ENCODE measurements at places on chromosomes 5 and 9.

- H3K27ac ChIP-seq: no peak overlapping the region
- H3K4me1 ChIP-seq: no peaks in the 10 kb centered on the region
- H3K36me3 ChIP-seq: no peaks in the 10 kb centered on the region
- no peaks in the 10 kb centered on the region for H3K27me3 ChIP-seq
- no peak overlapping the region for H3K4me3 ChIP-seq
- no peak for DNase-seq
Measured at GRCh38 chr9:83330207-83331196, 207.7 kb downstream of the FRMD3 start.

GRCh38 chr9:123111427-123112014 lies 78.1 kb downstream of the GPR21 start:
- peaks cover 4% of the 10 kb centered on the region for H3K36me3 ChIP-seq
- no peaks in the 10 kb centered on the region for H3K27me3 ChIP-seq
- no peak overlapping the region for H3K4me3 ChIP-seq
- no peaks in the 10 kb centered on the region for H3K4me1 ChIP-seq
- no peak for DNase-seq

DNA sequence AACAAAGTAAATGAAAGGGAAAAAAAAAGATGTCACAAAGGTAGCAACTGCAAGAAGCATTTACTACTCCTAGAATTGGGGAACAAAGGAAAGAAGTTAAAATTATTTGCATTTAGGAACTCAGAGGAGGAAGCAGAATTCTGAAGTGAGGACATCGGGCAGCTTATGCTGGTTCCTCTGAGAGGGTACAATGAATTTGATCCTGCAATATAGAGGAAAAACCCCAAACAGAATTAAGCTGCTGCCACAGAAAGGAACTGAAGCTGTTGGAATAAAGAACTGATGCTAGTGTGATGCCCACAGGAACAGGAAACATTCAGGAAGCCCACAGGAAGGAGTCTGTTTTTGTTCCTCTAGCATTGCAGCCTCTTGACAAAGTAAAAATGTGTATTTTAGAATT lies 22.3 kb upstream of the TBCA start:
- DNase-seq: no peak
- no peaks in the 10 kb centered on the region for H3K36me3 ChIP-seq
- no peak overlapping the region for H3K4me3 ChIP-seq
- H3K27me3 ChIP-seq: peaks cover 44% of the 10 kb centered on the region
- no peak overlapping the region for H3K27ac ChIP-seq

DNA sequence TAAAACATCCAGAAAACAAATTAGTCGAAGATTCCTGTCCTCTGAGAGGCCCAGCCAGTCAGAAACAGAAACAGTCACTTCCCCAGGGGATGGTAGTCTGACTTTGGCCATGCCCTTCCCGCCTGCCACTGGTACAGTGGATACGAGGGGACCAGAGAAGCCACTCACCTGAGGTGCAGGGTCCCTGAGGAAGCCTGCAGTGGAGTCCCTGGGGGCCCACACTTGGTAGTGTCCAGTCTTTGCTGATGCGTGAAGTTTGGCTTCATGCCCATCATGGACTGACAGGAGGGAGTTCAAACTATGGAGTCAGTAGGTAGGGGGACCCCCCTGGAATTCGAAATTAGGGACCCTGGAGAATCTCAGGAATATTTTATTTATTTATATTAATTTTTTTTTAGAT lies 147.5 kb downstream of the DAB2IP start:
- no peaks in the 10 kb centered on the region for H3K36me3 ChIP-seq
- DNase-seq: no peak

- DNase-seq: no peak
- H3K4me1 ChIP-seq: no peaks in the 10 kb centered on the region
- H3K27me3 ChIP-seq: peaks cover 41% of the 10 kb centered on the region
- no peak overlapping the region for H3K4me3 ChIP-seq
Measured at GRCh38 chr5:167513381-167513780, 778.1 kb upstream of the WWC1 start.

- no peak overlapping the region for H3K27ac ChIP-seq
- no peaks in the 10 kb centered on the region for H3K27me3 ChIP-seq
- no peaks in the 10 kb centered on the region for H3K36me3 ChIP-seq
- H3K4me3 ChIP-seq: no peak overlapping the region
- peaks cover 10% of the 10 kb centered on the region for H3K4me1 ChIP-seq
- DNase-seq: no peak
Measured at GRCh38 chr5:18761801-18762200, 1127.5 kb downstream of the TAF11L14 start.

- H3K36me3 ChIP-seq: no peaks in the 10 kb centered on the region
- H3K27me3 ChIP-seq: no peaks in the 10 kb centered on the region
- no peak overlapping the region for H3K4me3 ChIP-seq
- H3K4me1 ChIP-seq: peaks cover 13% of the 10 kb centered on the region
- DNase-seq: no peak
Measured at GRCh38 chr5:6418679-6419276, 29.9 kb upstream of the UBE2QL1 start.

DNA sequence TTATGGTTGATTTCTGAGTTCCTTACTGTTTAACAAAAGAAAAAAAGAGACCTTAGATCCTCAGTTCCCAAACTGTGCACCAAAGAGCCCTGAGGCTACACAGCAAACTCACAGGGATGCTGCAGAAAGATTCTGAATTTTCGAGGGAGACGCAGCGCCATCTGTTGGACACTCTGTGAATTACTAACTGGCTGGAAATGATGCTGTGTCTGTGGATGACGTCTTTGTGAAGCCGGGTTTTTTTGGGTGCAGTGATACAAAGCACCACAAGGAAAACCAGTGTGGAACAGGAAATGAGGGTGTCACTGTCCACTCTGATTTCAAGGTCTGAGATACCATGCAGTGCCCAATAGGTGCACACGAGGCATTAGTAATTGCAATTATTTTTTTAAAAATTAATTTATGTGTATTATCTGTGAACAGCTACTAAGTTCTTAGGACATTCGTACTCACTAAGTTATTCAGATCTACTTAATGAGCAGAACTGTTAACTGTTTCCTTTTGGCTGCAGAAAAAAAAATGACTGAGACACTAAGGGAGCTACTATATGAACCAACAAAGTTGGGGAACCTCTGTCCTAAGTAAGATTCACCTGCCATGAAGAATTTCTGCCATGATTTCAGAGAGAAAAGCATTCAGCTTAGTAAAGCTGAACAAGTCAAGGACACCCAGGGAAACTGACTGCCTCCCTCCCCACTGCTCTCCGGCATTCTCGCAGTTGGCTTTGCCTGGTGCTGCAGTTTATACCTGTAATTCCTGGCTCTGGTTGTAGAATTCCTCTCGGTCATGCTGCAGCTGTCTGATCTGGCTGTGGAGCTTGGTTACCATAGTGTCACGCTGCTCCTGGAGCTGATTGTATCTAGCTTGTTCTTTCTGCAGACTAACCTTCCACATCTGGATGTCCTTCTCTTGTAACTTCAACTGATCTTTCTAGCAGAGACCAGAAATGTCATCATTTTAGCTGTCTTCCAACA lies 23.4 kb downstream of the SPACA9 start:
- no peak overlapping the region for H3K4me3 ChIP-seq
- peaks cover 49% of the 10 kb centered on the region for H3K36me3 ChIP-seq
- H3K27ac ChIP-seq: no peak overlapping the region
- DNase-seq: no peak
- no peaks in the 10 kb centered on the region for H3K4me1 ChIP-seq
- no peaks in the 10 kb centered on the region for H3K27me3 ChIP-seq

- no peaks in the 10 kb centered on the region for H3K36me3 ChIP-seq
- H3K27me3 ChIP-seq: no peaks in the 10 kb centered on the region
- H3K27ac ChIP-seq: peak overlapping the region; percentile 86
- peak; percentile 73 for DNase-seq
- peaks cover 69% of the 10 kb centered on the region for H3K4me1 ChIP-seq
- no peak overlapping the region for H3K4me3 ChIP-seq
Measured at GRCh38 chr9:73133921-73134407, 17.7 kb upstream of the ANXA1 start.

GRCh38 chr9:28688172-28688571 lies 1114.9 kb upstream of the C9orf72 start:
- no peaks in the 10 kb centered on the region for H3K36me3 ChIP-seq
- no peak overlapping the region for H3K4me3 ChIP-seq
- H3K27ac ChIP-seq: no peak overlapping the region
- no peak for DNase-seq

GRCh38 chr5:143404416-143405062 lies 1.1 kb upstream of the NR3C1 start:
- peaks cover 10% of the 10 kb centered on the region for H3K36me3 ChIP-seq
- H3K4me3 ChIP-seq: peak overlapping the region; percentile 87

GRCh38 chr5:25963251-25964008 lies 1075.0 kb downstream of the CDH9 start:
- DNase-seq: no peak
- H3K4me1 ChIP-seq: peaks cover 3% of the 10 kb centered on the region
- H3K27me3 ChIP-seq: peaks cover 4% of the 10 kb centered on the region
- H3K4me3 ChIP-seq: no peak overlapping the region

- H3K4me3 ChIP-seq: no peak overlapping the region
- no peaks in the 10 kb centered on the region for H3K36me3 ChIP-seq
- peaks cover 3% of the 10 kb centered on the region for H3K4me1 ChIP-seq
- DNase-seq: peak; percentile 3
Measured at GRCh38 chr9:114315723-114316363, 7.1 kb upstream of the ORM1 start.

DNA sequence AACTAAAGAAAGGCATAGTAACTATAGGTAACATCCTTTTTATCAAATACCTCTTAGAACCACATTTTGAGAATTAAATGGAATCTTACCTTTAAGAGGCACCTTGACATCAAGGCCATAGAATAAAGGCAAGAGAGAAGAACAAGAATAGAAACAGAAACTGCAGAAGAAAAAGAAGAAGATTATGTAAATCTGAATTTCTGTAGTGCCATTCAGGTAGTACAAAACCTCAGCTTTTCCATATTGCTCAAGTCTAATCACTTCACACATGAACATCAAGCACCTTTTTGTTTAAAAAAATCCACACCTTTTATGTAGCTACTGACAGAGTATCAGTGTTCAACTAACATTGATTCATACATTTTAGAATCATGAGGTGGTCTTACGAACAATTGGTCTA lies 91.8 kb upstream of the DPYSL3 start:
- peaks cover 5% of the 10 kb centered on the region for H3K27me3 ChIP-seq
- H3K4me1 ChIP-seq: no peaks in the 10 kb centered on the region
- no peak overlapping the region for H3K4me3 ChIP-seq

- H3K27ac ChIP-seq: no peak overlapping the region
- no peaks in the 10 kb centered on the region for H3K36me3 ChIP-seq
- no peak overlapping the region for H3K4me3 ChIP-seq
- no peaks in the 10 kb centered on the region for H3K27me3 ChIP-seq
- H3K4me1 ChIP-seq: peaks cover 5% of the 10 kb centered on the region
Measured at GRCh38 chr9:81546489-81546888, 142.9 kb downstream of the TLE1 start.

DNA sequence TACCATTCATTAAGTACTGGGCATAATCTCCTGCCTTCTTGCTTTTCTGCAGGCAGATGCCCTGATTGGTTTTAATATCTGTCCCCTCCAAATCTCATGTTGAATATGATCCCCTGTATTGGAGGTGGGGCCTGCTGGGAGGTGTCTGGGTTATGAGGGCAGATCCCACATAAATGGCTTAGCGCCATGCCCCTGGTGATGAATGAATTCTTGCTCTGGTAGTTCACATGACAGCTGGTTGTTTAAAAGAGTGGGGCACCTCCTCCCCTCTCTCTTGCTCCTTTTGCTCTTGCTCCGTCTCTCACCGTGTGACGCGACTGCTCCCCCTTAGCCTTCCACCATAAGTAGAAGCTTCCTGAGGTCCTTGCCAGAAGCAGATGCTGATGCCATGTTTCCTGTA lies 564.0 kb upstream of the BRINP1 start:
- no peaks in the 10 kb centered on the region for H3K36me3 ChIP-seq
- no peak overlapping the region for H3K27ac ChIP-seq
- no peaks in the 10 kb centered on the region for H3K4me1 ChIP-seq
- DNase-seq: no peak

GRCh38 chr9:134326724-134327601 lies 708 bp downstream of the RXRA start:
- DNase-seq: no peak
- peak overlapping the region; percentile 95 for H3K4me3 ChIP-seq
- H3K27me3 ChIP-seq: no peaks in the 10 kb centered on the region
- peak overlapping the region; percentile 75 for H3K27ac ChIP-seq

DNA sequence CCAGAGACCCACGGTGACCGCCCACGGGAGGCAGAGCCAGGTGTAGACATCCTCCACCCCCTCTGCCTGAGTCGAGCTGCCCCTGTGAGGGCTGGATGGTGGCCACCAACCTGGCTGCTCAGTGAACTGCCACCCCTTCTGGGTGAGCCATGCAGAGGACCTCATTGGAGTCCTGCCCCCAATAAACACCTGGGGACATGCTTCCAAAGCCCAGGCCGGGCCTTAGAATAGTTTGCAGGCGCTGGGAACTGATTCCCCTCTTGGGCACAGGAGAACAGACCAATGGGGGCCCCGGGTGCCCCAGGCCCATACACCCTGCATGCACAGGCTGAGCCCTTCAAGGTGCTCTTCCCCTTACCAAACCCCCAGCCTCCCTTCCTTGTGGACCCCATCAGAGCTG lies 38.1 kb upstream of the GFPT2 start:
- no peaks in the 10 kb centered on the region for H3K27me3 ChIP-seq
- no peaks in the 10 kb centered on the region for H3K36me3 ChIP-seq
- no peaks in the 10 kb centered on the region for H3K4me1 ChIP-seq
- no peak overlapping the region for H3K4me3 ChIP-seq
- no peak overlapping the region for H3K27ac ChIP-seq

- H3K4me3 ChIP-seq: no peak overlapping the region
- peaks cover 18% of the 10 kb centered on the region for H3K27me3 ChIP-seq
- H3K36me3 ChIP-seq: no peaks in the 10 kb centered on the region
Measured at GRCh38 chr5:130890610-130891009, 274.4 kb downstream of the HINT1 start.

DNA sequence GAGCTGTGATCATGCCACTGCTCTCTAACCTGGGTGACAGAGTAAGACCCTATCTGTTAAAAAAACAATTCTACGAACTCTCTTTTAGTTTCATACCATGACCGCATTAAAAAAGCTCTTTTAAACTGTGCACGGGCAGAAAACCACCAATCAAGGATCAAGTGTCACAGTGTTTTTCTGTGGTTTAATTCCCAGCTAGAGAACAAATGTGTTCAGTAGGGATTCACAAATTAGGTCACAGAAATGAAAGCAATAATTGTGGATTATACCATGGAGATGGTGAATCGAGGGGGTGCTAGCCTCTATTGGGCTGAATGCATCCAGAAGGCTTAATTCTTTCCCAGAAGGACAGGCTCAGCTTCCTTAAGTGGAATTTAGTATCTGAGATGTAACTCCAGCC lies 79.1 kb downstream of the ATG10 start:
- DNase-seq: no peak
- no peaks in the 10 kb centered on the region for H3K4me1 ChIP-seq
- H3K27me3 ChIP-seq: no peaks in the 10 kb centered on the region
- no peak overlapping the region for H3K27ac ChIP-seq

GRCh38 chr9:96202971-96203780 lies 98.8 kb downstream of the HSD17B3 start:
- no peaks in the 10 kb centered on the region for H3K27me3 ChIP-seq
- H3K4me3 ChIP-seq: no peak overlapping the region
- no peak overlapping the region for H3K27ac ChIP-seq
- no peak for DNase-seq
- no peaks in the 10 kb centered on the region for H3K4me1 ChIP-seq

DNA sequence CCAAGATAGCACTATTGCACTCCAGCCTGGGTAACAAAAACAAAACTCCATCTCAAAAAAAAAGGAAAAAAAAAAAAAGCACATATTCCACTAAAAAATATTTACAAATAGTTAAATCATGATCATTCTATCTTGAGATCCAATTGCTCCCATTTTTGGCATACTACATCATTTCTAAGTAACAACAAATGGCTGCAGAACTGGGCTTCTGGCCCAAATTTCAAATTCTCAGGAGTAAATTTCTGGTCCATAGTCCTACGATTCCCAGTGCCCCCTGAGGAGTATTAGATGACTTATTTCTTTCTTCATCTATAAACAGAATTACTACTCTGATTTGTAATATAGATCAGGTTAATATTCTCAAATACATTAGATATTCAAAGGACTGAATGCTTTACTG lies 62.1 kb downstream of the CEMIP2 start:
- H3K36me3 ChIP-seq: peaks cover 73% of the 10 kb centered on the region
